Uterus (tissue), 4 donors: ENCODE measurements at places on chromosomes 7 and 10. TPM values are rescaled to one million over a fixed set of nuclear protein-coding genes. Genes with fewer than 3 reads are reported as not detected.

CNNM1 gene
- total RNA-seq: 0.88 TPM

ZNF487 gene
- total RNA-seq: 22.8 TPM

TMEM139 gene
- total RNA-seq: 2.2 TPM

PAPOLB gene
- 0.24 TPM for total RNA-seq

SLC26A3 gene
- 0.77 TPM for total RNA-seq

AGR3 gene
- not detected for total RNA-seq

CNPY1 gene
- not detected for total RNA-seq

ANKRD61 gene
- total RNA-seq: not detected

ENKUR gene
- total RNA-seq: 0.73 TPM

GRCh38 chr7:121078701-121079227 is 90.3 kb downstream of the CPED1 start:
- no peaks in the 10 kb centered on the region for H3K27me3 ChIP-seq
- peaks cover 10% of the 10 kb centered on the region for H3K4me1 ChIP-seq
- DNase-seq: no peak
- no peaks in the 10 kb centered on the region for H3K36me3 ChIP-seq
- H3K27ac ChIP-seq: no peak overlapping the region

- no peak overlapping the region for H3K27ac ChIP-seq
- no peak overlapping the region for H3K4me3 ChIP-seq
- H3K4me1 ChIP-seq: peaks cover 5% of the 10 kb centered on the region
- H3K36me3 ChIP-seq: no peaks in the 10 kb centered on the region
- no peak for DNase-seq
- no peaks in the 10 kb centered on the region for H3K27me3 ChIP-seq
Observed at GRCh38 chr10:77977934-77978333, 51.4 kb upstream of the DLG5 start.

DNA sequence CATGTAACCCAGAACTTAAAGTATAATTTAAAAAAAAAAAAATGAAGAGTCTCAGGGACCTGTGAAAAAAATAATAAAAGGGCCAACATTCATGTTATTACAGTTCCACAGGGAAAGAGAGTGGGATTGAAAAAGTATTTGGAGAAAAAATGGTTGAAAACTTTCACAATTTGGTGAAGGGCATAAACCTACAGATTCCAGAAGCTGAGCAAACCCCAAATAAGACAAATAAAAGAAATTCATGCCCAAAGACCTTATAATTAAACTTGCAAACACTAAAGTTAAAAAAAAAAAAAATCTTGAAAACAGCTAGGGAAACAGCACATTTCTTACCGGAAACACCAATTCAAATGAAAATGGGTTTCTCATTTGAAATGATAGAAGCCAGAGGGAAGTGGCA is 19.9 kb downstream of the VPS41 start:
- H3K27me3 ChIP-seq: no peaks in the 10 kb centered on the region
- DNase-seq: no peak

- peak overlapping the region; percentile 57 for H3K4me3 ChIP-seq
- H3K27ac ChIP-seq: no peak overlapping the region
- no peaks in the 10 kb centered on the region for H3K4me1 ChIP-seq
- H3K27me3 ChIP-seq: peaks cover 3% of the 10 kb centered on the region
- H3K36me3 ChIP-seq: no peaks in the 10 kb centered on the region
- DNase-seq: no peak
Observed at GRCh38 chr7:127251036-127251464, 1.7 kb downstream of the GRM8 start.

- no peaks in the 10 kb centered on the region for H3K4me1 ChIP-seq
- no peaks in the 10 kb centered on the region for H3K27me3 ChIP-seq
- H3K4me3 ChIP-seq: peak within 1 kb of the TSS; percentile 58
- peak within 1 kb of the TSS; percentile 82 for H3K27ac ChIP-seq
- DNase-seq: peak; percentile 72
Observed at GRCh38 chr10:103350517-103351260, at the start of gene PCGF6. TSS of gene PCGF6 (minus strand) at chr10:103351140. CDS start at chr10:103351066, 74 bp downstream.

- peaks cover 4% of the 10 kb centered on the region for H3K4me1 ChIP-seq
- H3K27me3 ChIP-seq: no peaks in the 10 kb centered on the region
- H3K4me3 ChIP-seq: no peak overlapping the region
- H3K36me3 ChIP-seq: no peaks in the 10 kb centered on the region
Observed at GRCh38 chr10:103481974-103482531, 3.0 kb upstream of the CALHM3 start.

GRCh38 chr7:50552921-50553320 is 12.3 kb downstream of the DDC start:
- no peaks in the 10 kb centered on the region for H3K4me1 ChIP-seq
- no peaks in the 10 kb centered on the region for H3K36me3 ChIP-seq
- no peak overlapping the region for H3K27ac ChIP-seq
- DNase-seq: no peak
- no peak overlapping the region for H3K4me3 ChIP-seq
- no peaks in the 10 kb centered on the region for H3K27me3 ChIP-seq

DNA sequence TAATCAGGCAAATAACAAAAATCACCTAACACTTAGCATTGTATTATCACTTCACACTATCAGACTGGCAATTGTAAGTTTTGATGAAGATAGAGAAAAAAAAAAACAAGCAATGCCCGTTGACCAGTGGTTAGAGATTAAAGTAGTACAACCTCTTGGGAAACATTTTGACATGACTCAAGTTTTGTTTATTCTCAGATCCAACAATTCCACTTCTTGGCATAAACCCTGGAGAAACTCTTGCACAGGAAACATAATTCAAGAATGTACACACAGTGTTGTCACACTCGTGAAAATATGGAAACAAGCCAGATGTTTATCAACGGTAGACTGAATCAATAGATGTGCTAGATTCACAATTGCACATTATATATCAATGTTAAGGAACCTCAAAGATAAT is 37.2 kb downstream of the FRMD4A start:
- H3K27ac ChIP-seq: no peak overlapping the region
- no peak for DNase-seq
- H3K36me3 ChIP-seq: no peaks in the 10 kb centered on the region
- no peaks in the 10 kb centered on the region for H3K27me3 ChIP-seq
- H3K4me3 ChIP-seq: no peak overlapping the region
- H3K4me1 ChIP-seq: no peaks in the 10 kb centered on the region

GRCh38 chr7:24500599-24500998 is 72.7 kb upstream of the PALS2 start:
- H3K27ac ChIP-seq: no peak overlapping the region
- H3K27me3 ChIP-seq: no peaks in the 10 kb centered on the region
- no peak for DNase-seq
- no peaks in the 10 kb centered on the region for H3K36me3 ChIP-seq

- H3K4me3 ChIP-seq: no peak overlapping the region
- no peak for DNase-seq
- H3K27me3 ChIP-seq: no peaks in the 10 kb centered on the region
- no peak overlapping the region for H3K27ac ChIP-seq
- H3K4me1 ChIP-seq: no peaks in the 10 kb centered on the region
Observed at GRCh38 chr10:1068380-1069361, 12.5 kb downstream of the WDR37 start.

- no peaks in the 10 kb centered on the region for H3K4me1 ChIP-seq
- no peaks in the 10 kb centered on the region for H3K27me3 ChIP-seq
- no peak for DNase-seq
- H3K4me3 ChIP-seq: no peak overlapping the region
Observed at GRCh38 chr7:88540012-88540411, 219.5 kb upstream of the ZNF804B start.

GRCh38 chr10:89213191-89213808 is 6.2 kb upstream of the CH25H start:
- H3K27me3 ChIP-seq: no peaks in the 10 kb centered on the region
- H3K4me1 ChIP-seq: no peaks in the 10 kb centered on the region
- H3K27ac ChIP-seq: no peak overlapping the region

- no peaks in the 10 kb centered on the region for H3K27me3 ChIP-seq
- H3K4me1 ChIP-seq: no peaks in the 10 kb centered on the region
- DNase-seq: no peak
- no peak overlapping the region for H3K27ac ChIP-seq
- H3K4me3 ChIP-seq: no peak overlapping the region
Observed at GRCh38 chr7:102472126-102473041, 6.3 kb downstream of the POLR2J start.

GRCh38 chr10:69464401-69464800 is 13.1 kb downstream of the TSPAN15 start:
- no peak for DNase-seq
- peak overlapping the region; percentile 70 for H3K27ac ChIP-seq
- H3K27me3 ChIP-seq: no peaks in the 10 kb centered on the region
- no peak overlapping the region for H3K4me3 ChIP-seq

- DNase-seq: no peak
- H3K36me3 ChIP-seq: no peaks in the 10 kb centered on the region
- no peak overlapping the region for H3K27ac ChIP-seq
- no peak overlapping the region for H3K4me3 ChIP-seq
- H3K27me3 ChIP-seq: no peaks in the 10 kb centered on the region
- H3K4me1 ChIP-seq: no peaks in the 10 kb centered on the region
Observed at GRCh38 chr7:124667312-124668153, 98.1 kb downstream of the GPR37 start.

DNA sequence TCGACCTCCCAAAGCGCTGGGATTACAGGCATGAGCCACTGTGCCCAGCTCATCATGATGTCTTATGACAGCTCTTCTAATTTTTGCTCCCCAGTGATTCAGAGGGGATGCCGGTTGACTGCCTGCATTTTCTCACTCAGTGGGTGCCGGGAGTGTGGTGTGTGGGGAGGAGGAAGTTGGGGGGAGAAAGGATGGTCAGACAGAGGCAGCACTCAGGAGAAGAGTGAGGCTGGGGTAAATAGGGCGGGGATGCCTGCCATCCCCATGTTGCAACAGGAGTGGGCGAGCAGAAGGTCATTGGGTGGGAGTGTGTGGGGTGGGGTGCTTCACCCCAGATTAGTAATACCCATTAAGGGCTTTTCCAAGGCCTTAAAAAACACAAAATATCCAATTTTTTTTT is 3.5 kb upstream of the CCL24 start:
- no peak overlapping the region for H3K4me3 ChIP-seq
- H3K36me3 ChIP-seq: no peaks in the 10 kb centered on the region
- no peaks in the 10 kb centered on the region for H3K27me3 ChIP-seq
- H3K27ac ChIP-seq: no peak overlapping the region
- DNase-seq: no peak

DNA sequence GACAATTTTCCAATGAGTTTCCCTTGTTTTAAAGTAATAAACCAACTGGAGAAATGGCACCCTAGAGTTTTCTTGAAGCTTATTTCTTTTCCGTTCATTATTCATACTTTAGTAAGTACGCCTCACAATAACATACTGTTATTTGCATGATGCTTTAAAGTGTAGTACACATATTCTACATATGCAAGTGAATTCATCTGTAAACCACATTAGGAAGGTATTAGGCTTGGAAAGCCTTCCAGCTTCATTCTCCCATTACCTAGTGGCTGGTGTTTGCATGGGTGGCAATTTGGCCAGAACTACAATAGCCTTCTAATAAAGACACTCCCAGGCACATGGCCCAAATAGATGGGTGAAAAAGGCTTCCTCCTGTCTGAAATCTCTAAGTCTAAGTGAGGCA is 45.5 kb upstream of the KIAA1217 start:
- DNase-seq: no peak
- H3K27ac ChIP-seq: no peak overlapping the region
- no peaks in the 10 kb centered on the region for H3K27me3 ChIP-seq
- H3K36me3 ChIP-seq: no peaks in the 10 kb centered on the region
- H3K4me3 ChIP-seq: no peak overlapping the region
- H3K4me1 ChIP-seq: no peaks in the 10 kb centered on the region

DNA sequence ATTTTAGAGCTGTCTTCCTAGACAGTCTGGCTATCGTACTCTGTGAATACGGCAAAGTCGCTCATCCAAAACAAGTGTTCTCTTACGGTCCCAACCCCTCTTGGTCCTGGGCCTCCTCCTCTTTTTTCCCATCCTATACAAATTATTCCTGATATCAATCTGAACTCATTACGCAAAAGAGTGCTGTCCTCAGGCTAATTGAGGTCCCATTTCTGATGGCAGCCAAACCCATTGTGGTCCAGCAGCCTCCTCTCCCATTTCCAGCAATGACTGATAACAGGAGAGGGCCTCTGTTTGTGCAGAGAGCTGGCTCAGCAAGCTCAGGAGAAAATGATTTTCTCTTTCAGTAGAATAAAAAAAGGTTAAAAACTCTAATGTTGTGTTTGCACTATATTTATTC is 203.4 kb upstream of the GHITM start:
- no peaks in the 10 kb centered on the region for H3K27me3 ChIP-seq
- no peak for DNase-seq
- H3K27ac ChIP-seq: no peak overlapping the region
- no peak overlapping the region for H3K4me3 ChIP-seq
- H3K4me1 ChIP-seq: no peaks in the 10 kb centered on the region

GRCh38 chr10:4790045-4790444 is 36.0 kb upstream of the AKR1E2 start:
- H3K4me1 ChIP-seq: no peaks in the 10 kb centered on the region
- H3K36me3 ChIP-seq: no peaks in the 10 kb centered on the region
- no peak overlapping the region for H3K4me3 ChIP-seq
- no peak overlapping the region for H3K27ac ChIP-seq

- no peak overlapping the region for H3K27ac ChIP-seq
- H3K4me3 ChIP-seq: no peak overlapping the region
- no peak for DNase-seq
- no peaks in the 10 kb centered on the region for H3K4me1 ChIP-seq
- no peaks in the 10 kb centered on the region for H3K27me3 ChIP-seq
- no peaks in the 10 kb centered on the region for H3K36me3 ChIP-seq
Observed at GRCh38 chr7:32037650-32038198, 32.5 kb downstream of the PDE1C start.

- H3K27me3 ChIP-seq: no peaks in the 10 kb centered on the region
- no peaks in the 10 kb centered on the region for H3K36me3 ChIP-seq
- DNase-seq: no peak
- no peak overlapping the region for H3K27ac ChIP-seq
- no peak overlapping the region for H3K4me3 ChIP-seq
Observed at GRCh38 chr7:151351967-151352366, 10.4 kb downstream of the NUB1 start.

- no peak for DNase-seq
- no peak overlapping the region for H3K4me3 ChIP-seq
- no peaks in the 10 kb centered on the region for H3K36me3 ChIP-seq
- no peaks in the 10 kb centered on the region for H3K27me3 ChIP-seq
Observed at GRCh38 chr7:65233409-65234034, 140.1 kb upstream of the ZNF92 start.

DNA sequence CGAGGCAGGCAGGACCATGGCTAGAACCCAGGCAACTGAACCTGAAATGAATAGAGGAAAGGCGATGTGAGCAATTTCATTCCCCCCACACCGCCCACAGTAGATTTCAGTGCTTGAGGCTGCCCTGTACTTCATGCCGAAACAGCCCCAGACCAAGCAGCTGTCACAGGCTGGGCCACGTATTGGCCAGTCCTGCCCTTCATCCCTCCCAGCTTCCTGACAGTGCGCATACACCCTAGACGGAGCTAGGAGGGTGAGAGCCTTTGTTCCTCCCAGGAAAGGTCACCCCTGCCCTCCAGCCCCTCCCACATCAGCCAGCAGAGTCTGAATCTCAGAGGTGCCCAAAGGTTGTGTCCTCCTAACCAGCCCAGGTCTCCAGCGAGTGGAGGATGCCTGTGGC is 98.8 kb downstream of the ZMIZ1 start:
- no peak for DNase-seq
- H3K4me3 ChIP-seq: no peak overlapping the region
- no peaks in the 10 kb centered on the region for H3K27me3 ChIP-seq
- H3K36me3 ChIP-seq: no peaks in the 10 kb centered on the region
- H3K4me1 ChIP-seq: peaks cover 17% of the 10 kb centered on the region

GRCh38 chr7:41312235-41312634 is 390.7 kb downstream of the INHBA start:
- no peak for DNase-seq
- H3K27me3 ChIP-seq: no peaks in the 10 kb centered on the region

GRCh38 chr7:38736138-38736537 is 105.0 kb upstream of the AMPH start:
- no peak for DNase-seq
- no peaks in the 10 kb centered on the region for H3K27me3 ChIP-seq
- H3K27ac ChIP-seq: no peak overlapping the region
